ENCODE measurements at places on chromosomes 13 and 19. TPM values are rescaled to one million over a fixed set of nuclear protein-coding genes. Genes with fewer than 3 reads are reported as not detected.

Gene ZNF208
- 1.0 TPM for total RNA-seq

Gene PLVAP
- total RNA-seq: 12.5 TPM

Gene BCL3
- total RNA-seq: 3.1 TPM

Gene PRKCG
- not detected for total RNA-seq

Gene PNMA8B
- total RNA-seq: 3.7 TPM

Gene PSG5
- not detected for total RNA-seq

Gene PSG1
- not detected for total RNA-seq

Gene FBN3
- total RNA-seq: 4.2 TPM

Gene ATP8B3
- 0.52 TPM for total RNA-seq

Gene PNMA8C
- total RNA-seq: 0.52 TPM

Gene PROZ
- total RNA-seq: not detected

Gene SIGLEC12
- total RNA-seq: not detected

Gene IL17D
- 7.3 TPM for total RNA-seq

Gene SKA3
- total RNA-seq: 7.8 TPM

Gene CEACAM6
- under 0.01 TPM for total RNA-seq

Gene PLPPR3
- total RNA-seq: 0.52 TPM

Gene WDR88
- total RNA-seq: not detected

Gene ELL
- 24.5 TPM for total RNA-seq

Gene ZNF506
- 20.9 TPM for total RNA-seq

Gene SCAMP4
- total RNA-seq: 8.9 TPM

Gene MIR17HG
- total RNA-seq: 16.7 TPM

Gene FUT1
- 1.0 TPM for total RNA-seq

Gene PTGIR
- total RNA-seq: 3.1 TPM

Gene RFPL4A
- total RNA-seq: 0.52 TPM

Data from skeletal muscle tissue (tissue), 5 donors.